ENCODE measurements at places on chromosomes 2 and 18. TPM values are rescaled to one million over a fixed set of nuclear protein-coding genes. Genes with fewer than 3 reads are reported as not detected.

DNA sequence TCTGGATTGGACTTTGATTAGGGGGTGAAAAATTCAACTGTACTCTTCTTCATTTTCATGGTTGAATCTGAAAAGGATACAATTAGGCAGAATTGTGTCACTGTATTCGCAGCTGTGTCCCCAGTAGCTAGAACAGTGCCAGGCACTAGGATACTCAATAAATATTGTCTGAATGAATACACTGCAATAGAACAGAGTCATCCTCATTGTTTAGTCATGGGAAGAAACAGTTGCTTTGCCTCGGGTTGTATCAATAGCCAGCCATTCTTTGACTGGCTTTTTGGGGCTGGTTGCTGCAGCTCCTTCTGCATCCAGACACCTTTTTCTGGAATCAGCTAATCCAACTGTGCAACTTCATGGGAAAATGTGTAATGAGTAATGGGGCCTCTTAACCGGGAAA is 18.1 kb upstream of the DYNC1I2 start:
- DNase-seq, result no peak

- DNase-seq, result no peak
These were observed 32.3 kb downstream of the FHOD3 start for GRCh38 chr18:36329684-36330434.

DNA sequence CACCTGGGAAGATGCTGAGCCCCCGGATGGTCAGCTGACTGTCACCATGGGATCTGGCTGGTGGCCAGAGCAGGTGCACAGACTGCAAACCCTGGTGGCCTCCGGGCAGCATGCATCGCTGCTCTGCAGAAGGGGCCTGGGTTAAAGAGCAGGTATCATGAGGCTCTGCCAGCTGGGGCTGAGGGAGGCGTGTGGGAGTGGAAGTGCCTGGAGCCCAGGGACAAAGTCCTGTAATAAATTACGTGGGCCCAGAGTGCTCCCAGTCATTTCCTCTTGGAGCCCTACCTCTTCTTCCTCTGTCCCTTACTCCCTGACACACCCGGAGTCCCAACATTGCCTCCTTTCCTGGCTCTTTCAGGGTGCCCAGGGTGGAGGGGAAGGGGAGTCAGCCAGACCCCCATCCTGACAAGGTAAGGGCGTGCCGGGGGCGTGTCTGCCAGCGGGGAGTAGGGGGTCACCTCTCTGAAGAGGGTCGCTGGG is at the start of gene MYO7B:
MYO7B (plus strand) TSS at position 262 of the 480 bp plus-strand sequence. CDS start 24,040 bp downstream, outside the sequence.
- DNase-seq, result no peak

GRCh38 chr2:234172066-234172465 is 121.6 kb downstream of the SPP2 start:
- no peak for DNase-seq

DNA sequence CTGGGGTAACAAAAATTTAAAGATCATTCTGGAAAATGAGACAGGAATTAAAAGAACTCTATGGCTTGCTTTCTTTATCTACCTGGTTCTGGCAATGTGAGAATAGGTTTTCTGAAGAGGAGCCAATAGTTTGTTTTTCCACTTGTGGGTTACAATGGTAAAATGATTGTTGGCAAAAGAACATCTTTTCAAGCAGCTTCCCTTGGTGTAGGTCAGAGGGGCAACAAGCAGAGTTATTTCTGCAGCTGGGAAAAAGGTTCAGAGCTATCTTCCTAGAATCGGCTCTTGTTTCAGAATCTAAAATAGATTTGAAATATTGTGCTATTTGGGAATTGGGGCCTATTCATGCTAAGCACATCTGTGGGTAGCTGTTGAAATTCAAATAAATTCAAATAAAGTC is 11.5 kb upstream of the TSPYL6 start:
- peak; percentile 36 for DNase-seq

GRCh38 chr2:232448304-232448690 is 7.7 kb upstream of the ALPI start:
- no peak for DNase-seq

- DNase-seq, result no peak
These were observed 183.8 kb downstream of the LRATD1 start for GRCh38 chr2:14816069-14817060.

DNA sequence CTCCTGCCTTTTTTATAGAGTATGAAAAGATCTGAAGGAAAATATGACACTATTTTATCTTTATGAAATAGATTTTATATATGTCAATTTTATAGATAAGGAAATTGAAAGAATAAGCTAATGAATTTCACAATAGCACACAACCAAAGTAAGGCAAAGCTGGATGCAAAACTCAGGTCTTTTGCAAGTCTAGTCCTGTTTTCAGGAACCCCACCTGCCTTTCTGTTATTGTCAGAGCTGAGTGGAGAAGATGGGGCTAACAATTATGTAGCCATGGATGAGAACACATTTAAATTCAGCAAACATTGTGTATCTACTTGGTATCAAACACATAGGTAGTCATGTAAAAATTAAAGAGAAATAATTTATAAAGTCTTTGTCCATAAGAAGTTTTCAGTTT is 161.5 kb upstream of the ZEB2 start:
- no peak for DNase-seq

DNA sequence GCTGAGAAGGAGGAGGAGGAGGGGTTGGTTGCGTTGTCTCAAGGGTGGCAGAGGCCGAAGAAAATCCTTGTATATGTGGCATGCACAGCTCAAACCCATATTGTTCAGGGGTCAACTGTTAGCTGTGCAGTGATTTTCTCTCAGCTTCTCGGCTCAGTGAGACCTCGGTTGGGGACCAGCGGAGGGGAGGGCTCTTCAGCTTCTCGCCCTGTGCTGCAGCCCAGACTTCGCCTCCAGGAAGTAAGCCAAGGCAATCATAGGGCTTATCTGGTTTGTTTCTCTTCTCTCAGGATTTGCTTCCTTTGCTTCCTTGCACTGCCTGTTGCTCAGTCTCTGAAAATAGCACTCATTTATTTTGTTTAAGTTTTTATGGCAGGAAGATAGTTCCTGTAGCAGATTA is 85.5 kb downstream of the SOWAHC start:
- DNase-seq, result peak; percentile 41

- no peak for DNase-seq
These were observed 220.8 kb downstream of the CDH2 start for GRCh38 chr18:27956001-27956640.

Gene DLX1
- total RNA-seq, result not detected
